ENCODE measurements at places on chromosomes 4 and X. TPM values are rescaled to one million over a fixed set of nuclear protein-coding genes. Genes with fewer than 3 reads are reported as not detected.

Gene BMPR1B
- total RNA-seq, result 4.3 TPM

Gene AGTR2
- total RNA-seq, result not detected

Gene CT47B1
- total RNA-seq, result not detected

Gene CLNK
- total RNA-seq, result not detected

Gene NOX1
- not detected for total RNA-seq

Gene FAM156B
- 8.5 TPM for total RNA-seq

Gene CT45A8
- not detected for total RNA-seq

Gene POU3F4
- total RNA-seq, result not detected

Gene HERC3
- 7.6 TPM for total RNA-seq

Gene LAP3
- 47.0 TPM for total RNA-seq

Gene CLRN2
- not detected for total RNA-seq

Gene RAP1GDS1
- total RNA-seq, result 22.5 TPM

Gene ITM2A
- 0.10 TPM for total RNA-seq

Gene FGF16
- total RNA-seq, result not detected

Gene UCP1
- 0.14 TPM for total RNA-seq

Gene TASL
- total RNA-seq, result not detected

Gene EMCN
- total RNA-seq, result not detected

Gene H2BW2
- total RNA-seq, result not detected

Gene CENPVL3
- 0.08 TPM for total RNA-seq

Gene SMR3B
- total RNA-seq, result not detected

Measured in A549 treated with AZD2906 at 1 μM for 4 hours (cell line).